ENCODE measurements at places on chromosomes 7 and 10. TPM values are rescaled to one million over a fixed set of nuclear protein-coding genes. Genes with fewer than 3 reads are reported as not detected.
A peak's percentile ranks its signal among the peaks of the same experiment; 100 is the strongest.

GRCh38 chr7:19102884-19103283 lies 14.6 kb downstream of the TWIST1 start:
- H3K36me3 ChIP-seq: no peaks in the 10 kb centered on the region
- H3K27ac ChIP-seq: no peak overlapping the region
- peaks cover 41% of the 10 kb centered on the region for H3K27me3 ChIP-seq
- no peak for DNase-seq
- H3K4me3 ChIP-seq: no peak overlapping the region
- peaks cover 6% of the 10 kb centered on the region for H3K4me1 ChIP-seq

DNA sequence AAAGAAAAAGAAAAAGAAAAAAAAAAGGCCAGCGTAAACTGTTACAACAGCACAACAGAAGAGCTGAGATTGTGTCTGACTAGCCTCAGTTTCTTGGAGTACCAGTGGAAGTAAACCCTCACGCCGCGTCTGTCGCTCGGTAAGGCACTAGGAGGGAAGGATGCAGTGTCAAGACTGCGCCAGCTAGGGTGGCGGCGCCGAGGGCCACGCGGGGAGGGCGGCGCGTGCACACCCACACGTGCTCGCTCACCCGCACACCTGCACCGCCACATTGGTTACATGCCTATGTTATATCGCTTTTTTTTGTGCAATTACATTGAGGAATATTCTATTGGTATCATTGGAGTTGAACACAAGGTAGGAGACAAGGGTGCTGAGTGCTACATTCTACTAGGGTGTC lies 48.2 kb downstream of the CLEC2L start:
- H3K4me3 ChIP-seq: no peak overlapping the region
- peaks cover 12% of the 10 kb centered on the region for H3K36me3 ChIP-seq
- no peaks in the 10 kb centered on the region for H3K4me1 ChIP-seq
- no peaks in the 10 kb centered on the region for H3K27me3 ChIP-seq

GRCh38 chr10:101938305-101939007 lies 94.9 kb upstream of the KCNIP2 start:
- H3K4me1 ChIP-seq: no peaks in the 10 kb centered on the region
- no peak overlapping the region for H3K27ac ChIP-seq
- no peak for DNase-seq
- H3K4me3 ChIP-seq: no peak overlapping the region
- H3K36me3 ChIP-seq: peaks cover 13% of the 10 kb centered on the region
- H3K27me3 ChIP-seq: no peaks in the 10 kb centered on the region

FUOM gene
- 49.8 TPM for total RNA-seq

DNA sequence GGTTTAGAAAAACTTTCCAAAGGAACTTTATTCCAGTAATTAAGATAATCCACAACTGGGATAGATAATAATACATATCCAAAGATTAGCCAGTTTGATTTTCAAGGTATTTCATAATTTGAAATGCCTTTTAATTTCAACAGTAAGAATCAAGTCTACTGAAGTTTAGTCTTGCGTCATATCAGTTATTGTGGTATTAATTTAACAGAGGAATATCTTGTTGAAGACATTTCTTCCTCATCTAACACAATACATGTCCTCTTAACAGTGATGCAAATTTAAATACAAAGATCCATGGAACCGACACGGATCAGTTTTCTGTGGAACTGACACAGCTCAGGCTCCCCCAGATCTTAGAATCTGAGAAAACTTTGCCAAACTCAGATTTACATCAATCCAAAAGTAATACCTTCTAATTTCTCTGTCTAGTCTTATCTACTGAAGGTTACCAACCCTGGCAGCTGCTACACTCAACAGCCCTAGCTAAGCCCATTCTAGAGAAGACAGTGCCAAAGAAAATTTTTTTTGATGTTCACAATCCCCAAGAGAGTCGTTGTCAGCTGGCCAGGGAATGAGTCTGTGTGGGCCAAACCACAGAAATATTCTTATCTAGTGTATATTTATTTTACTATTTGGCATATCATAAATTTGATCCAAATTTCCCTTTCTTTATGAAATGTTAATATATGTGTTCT lies 365.2 kb upstream of the MEOX2 start:
- peaks cover 1% of the 10 kb centered on the region for H3K27me3 ChIP-seq
- no peaks in the 10 kb centered on the region for H3K36me3 ChIP-seq
- H3K4me1 ChIP-seq: no peaks in the 10 kb centered on the region
- DNase-seq: no peak

DNA sequence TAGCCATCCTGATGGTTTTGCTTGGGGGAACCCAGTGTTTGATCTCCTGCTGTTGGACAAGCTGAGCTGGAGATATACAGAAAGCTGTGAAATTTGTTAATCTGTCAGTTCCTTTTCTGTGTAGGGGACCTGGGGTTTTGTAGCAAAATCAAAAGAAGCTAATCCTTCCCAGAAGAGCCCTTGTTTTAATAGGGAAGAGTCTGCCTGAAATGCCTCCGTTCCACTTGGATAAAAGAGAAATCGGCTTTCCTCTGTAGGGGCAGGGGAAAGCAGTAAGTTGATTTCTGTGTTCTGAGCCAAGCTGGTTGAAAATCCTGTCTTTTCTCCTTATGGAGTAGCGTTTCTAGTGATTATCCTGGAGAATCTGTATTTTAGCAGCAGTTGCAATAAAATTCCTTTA lies 472.6 kb downstream of the SORCS3 start:
- H3K36me3 ChIP-seq: no peaks in the 10 kb centered on the region
- H3K27me3 ChIP-seq: no peaks in the 10 kb centered on the region
- H3K4me1 ChIP-seq: no peaks in the 10 kb centered on the region
- no peak overlapping the region for H3K4me3 ChIP-seq
- DNase-seq: no peak
- no peak overlapping the region for H3K27ac ChIP-seq

GRCh38 chr7:28088901-28089714 lies 91.5 kb downstream of the JAZF1 start:
- no peaks in the 10 kb centered on the region for H3K36me3 ChIP-seq
- H3K4me3 ChIP-seq: no peak overlapping the region
- no peak for DNase-seq
- peaks cover 9% of the 10 kb centered on the region for H3K4me1 ChIP-seq

IDI2 gene
- not detected for total RNA-seq

- peak overlapping the region; percentile 26 for H3K4me3 ChIP-seq
- peaks cover 29% of the 10 kb centered on the region for H3K4me1 ChIP-seq
- peak; percentile 40 for DNase-seq
- no peaks in the 10 kb centered on the region for H3K27me3 ChIP-seq
- peak overlapping the region; percentile 67 for H3K27ac ChIP-seq
These were observed 2.4 kb upstream of the VDAC2 start for GRCh38 chr10:75208181-75208580.

Data from activated CD4-positive, alpha-beta memory T cell treated with anti-CD3 and anti-CD28 coated beads for 36 hours (primary cell).